ENCODE measurements at places on chromosomes 7 and 10. TPM values are rescaled to one million over a fixed set of nuclear protein-coding genes. Genes with fewer than 3 reads are reported as not detected.
A peak's percentile ranks its signal among the peaks of the same experiment; 100 is the strongest.

Gene GHRHR
- total RNA-seq, result not detected

Gene ADCYAP1R1
- total RNA-seq, result 0.11 TPM

Gene VIPR2
- total RNA-seq, result not detected

Gene DPYSL4
- total RNA-seq, result 18.2 TPM

Gene CRHR2
- total RNA-seq, result not detected

Gene ENTPD1
- total RNA-seq, result 0.37 TPM

Gene HOXA10
- not detected for total RNA-seq

Gene CALML5
- total RNA-seq, result not detected

Gene TMEM139
- not detected for total RNA-seq

GRCh38 chr7:115135769-115136410 lies 214.0 kb downstream of the MDFIC start:
- no peaks in the 10 kb centered on the region for H3K4me1 ChIP-seq
- H3K27ac ChIP-seq, result no peak overlapping the region
- DNase-seq, result no peak
- no peaks in the 10 kb centered on the region for H3K36me3 ChIP-seq
- H3K27me3 ChIP-seq, result no peaks in the 10 kb centered on the region
- H3K4me3 ChIP-seq, result no peak overlapping the region

- no peaks in the 10 kb centered on the region for H3K4me1 ChIP-seq
- H3K36me3 ChIP-seq, result no peaks in the 10 kb centered on the region
- no peaks in the 10 kb centered on the region for H3K27me3 ChIP-seq
Measured at GRCh38 chr10:87585565-87586514, 73.8 kb upstream of the PAPSS2 start.

GRCh38 chr7:36400036-36400435 lies 10.4 kb downstream of the ANLN start:
- no peaks in the 10 kb centered on the region for H3K27me3 ChIP-seq
- no peak overlapping the region for H3K27ac ChIP-seq
- peaks cover under 1% of the 10 kb centered on the region for H3K4me1 ChIP-seq
- DNase-seq, result no peak

- no peak for DNase-seq
- H3K36me3 ChIP-seq, result no peaks in the 10 kb centered on the region
- H3K4me1 ChIP-seq, result no peaks in the 10 kb centered on the region
- H3K4me3 ChIP-seq, result no peak overlapping the region
- no peak overlapping the region for H3K27ac ChIP-seq
- no peaks in the 10 kb centered on the region for H3K27me3 ChIP-seq
Measured at GRCh38 chr7:70673778-70674570, 458.0 kb upstream of the GALNT17 start.

GRCh38 chr7:47361746-47362215 lies 220.1 kb downstream of the TNS3 start:
- DNase-seq, result no peak
- no peaks in the 10 kb centered on the region for H3K36me3 ChIP-seq
- H3K4me3 ChIP-seq, result no peak overlapping the region
- H3K27me3 ChIP-seq, result no peaks in the 10 kb centered on the region
- no peak overlapping the region for H3K27ac ChIP-seq

DNA sequence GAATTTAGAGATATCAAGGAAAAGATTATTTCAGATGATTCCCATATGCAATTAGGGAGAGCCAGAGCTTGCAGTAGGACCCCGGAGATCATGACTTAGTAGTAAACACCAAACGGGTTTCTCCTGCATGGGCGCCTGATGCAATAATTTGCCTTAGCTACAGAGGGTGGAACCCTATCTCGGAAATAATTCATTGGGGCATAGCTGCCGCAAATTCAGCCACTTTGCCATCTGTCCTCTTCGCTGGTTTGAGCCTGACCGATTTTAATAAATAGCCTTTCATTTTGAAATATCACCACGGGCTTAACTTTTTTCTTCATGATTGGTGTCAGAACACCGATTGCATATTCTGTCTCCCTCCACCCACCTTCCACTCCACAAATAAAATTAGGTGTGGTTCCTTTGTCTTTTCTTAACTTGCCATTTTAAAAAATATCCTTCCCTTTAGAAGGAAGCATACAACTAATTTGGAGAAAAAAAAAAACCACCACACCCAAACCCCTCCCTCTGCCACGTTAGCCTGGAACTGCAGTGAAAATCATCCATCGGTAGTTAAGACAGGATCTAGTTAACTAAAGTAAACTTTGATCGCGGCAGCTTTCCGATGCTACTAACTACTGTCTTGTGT lies 1.4 kb downstream of the GARS1 start:
- H3K4me1 ChIP-seq, result peaks cover 11% of the 10 kb centered on the region
- peak; percentile 54 for DNase-seq
- no peaks in the 10 kb centered on the region for H3K27me3 ChIP-seq
- H3K27ac ChIP-seq, result peak overlapping the region; percentile 98
- peak overlapping the region; percentile 97 for H3K4me3 ChIP-seq

DNA sequence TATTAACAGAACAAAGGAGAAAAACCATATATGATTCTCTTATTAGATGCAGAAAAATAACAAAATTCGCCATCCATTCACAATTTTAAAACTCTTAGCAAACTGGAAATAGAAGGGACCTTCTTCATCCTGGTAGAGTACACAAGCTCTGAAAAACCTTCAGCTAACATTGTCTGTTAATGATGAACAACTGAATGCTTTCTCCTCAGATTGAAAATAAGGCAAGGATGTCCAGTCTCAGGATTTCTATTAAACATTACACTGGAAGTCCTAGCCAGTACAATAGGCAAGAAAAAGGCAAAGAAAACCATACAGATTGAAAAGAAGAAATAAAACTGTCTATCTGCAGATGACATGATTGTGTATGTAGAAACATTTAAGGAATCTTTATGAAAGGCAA lies 16.0 kb upstream of the CCNY start:
- DNase-seq, result no peak
- no peaks in the 10 kb centered on the region for H3K27me3 ChIP-seq
- no peak overlapping the region for H3K27ac ChIP-seq
- H3K4me1 ChIP-seq, result no peaks in the 10 kb centered on the region

DNA sequence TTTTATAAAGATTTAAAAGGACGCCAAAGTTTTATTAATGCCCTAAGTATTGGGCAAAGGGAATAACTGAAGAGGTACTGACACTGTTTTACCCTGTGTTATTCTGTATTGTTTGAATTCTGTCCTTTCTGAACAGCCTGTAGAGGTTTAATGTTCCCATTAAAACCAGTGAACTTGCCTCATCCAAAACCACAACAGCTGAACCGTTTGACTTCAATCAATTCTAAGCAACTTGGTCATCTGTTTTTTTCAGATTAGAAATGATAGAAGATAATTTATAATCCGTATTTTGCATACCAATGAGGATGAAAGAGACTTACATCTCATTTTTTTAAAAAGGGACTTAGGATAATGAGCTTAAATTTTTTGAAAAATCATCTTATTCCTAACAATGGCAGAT lies 40.4 kb downstream of the HACD1 start:
- no peaks in the 10 kb centered on the region for H3K27me3 ChIP-seq
- no peaks in the 10 kb centered on the region for H3K4me1 ChIP-seq
- no peaks in the 10 kb centered on the region for H3K36me3 ChIP-seq
- no peak overlapping the region for H3K27ac ChIP-seq

GRCh38 chr7:52995676-52996075 lies 39.8 kb upstream of the POM121L12 start:
- H3K4me3 ChIP-seq, result no peak overlapping the region
- H3K27me3 ChIP-seq, result no peaks in the 10 kb centered on the region
- H3K27ac ChIP-seq, result no peak overlapping the region
- no peaks in the 10 kb centered on the region for H3K36me3 ChIP-seq
- no peak for DNase-seq
- no peaks in the 10 kb centered on the region for H3K4me1 ChIP-seq

DNA sequence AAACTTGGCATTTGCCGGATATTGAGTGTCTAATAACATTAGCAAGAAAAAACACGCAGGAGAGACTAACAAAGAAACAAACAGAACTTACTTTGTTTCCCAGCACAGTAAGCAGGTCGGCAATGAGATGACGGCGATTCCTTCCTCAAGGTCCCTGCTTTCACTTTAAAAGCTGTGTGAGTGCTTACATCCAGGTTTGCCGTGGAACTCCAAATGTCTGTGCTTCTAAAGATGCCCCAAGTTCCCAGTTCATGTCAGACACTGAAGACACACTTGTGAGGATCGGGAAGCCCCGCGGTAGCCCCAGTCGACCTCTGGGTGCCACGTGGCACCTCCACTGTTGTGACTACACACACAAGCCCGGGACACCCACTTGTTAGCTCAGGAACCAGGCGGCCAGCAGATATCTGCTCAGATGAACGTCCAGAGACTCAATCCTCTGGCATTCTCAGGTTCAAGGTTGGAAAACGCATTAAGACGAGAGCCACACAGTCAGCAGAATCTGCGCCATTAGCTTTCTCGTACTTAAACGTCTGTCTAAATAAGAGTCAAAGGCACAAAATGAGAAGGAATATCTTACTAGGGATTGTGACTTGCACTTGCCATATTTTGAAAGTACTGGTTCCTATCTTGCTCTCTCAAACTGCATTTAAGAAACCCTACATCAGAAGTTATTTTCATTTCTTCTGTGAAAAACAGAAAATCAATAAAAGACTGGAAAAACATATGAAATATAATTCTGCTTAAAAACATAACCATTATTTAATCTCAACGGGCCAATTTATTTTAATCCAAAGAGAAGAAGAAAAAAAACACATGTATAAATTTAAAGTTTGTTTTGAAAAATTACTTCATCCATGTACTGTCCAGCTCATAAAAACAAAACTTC lies 207.6 kb upstream of the KLF14 start:
- H3K4me3 ChIP-seq, result peak overlapping the region; percentile 55
- H3K4me1 ChIP-seq, result peaks cover 86% of the 10 kb centered on the region
- H3K27ac ChIP-seq, result peak overlapping the region; percentile 94

GRCh38 chr10:30897048-30897447 lies 134.6 kb downstream of the ZNF438 start:
- H3K4me3 ChIP-seq, result no peak overlapping the region
- no peaks in the 10 kb centered on the region for H3K4me1 ChIP-seq
- no peaks in the 10 kb centered on the region for H3K36me3 ChIP-seq
- H3K27ac ChIP-seq, result no peak overlapping the region
- no peaks in the 10 kb centered on the region for H3K27me3 ChIP-seq

- H3K27ac ChIP-seq, result no peak overlapping the region
- no peaks in the 10 kb centered on the region for H3K4me1 ChIP-seq
- H3K36me3 ChIP-seq, result no peaks in the 10 kb centered on the region
- DNase-seq, result no peak
Measured at GRCh38 chr10:90723416-90724068, 134.3 kb downstream of the HTR7 start.

GRCh38 chr10:92264249-92264648 lies 26.6 kb downstream of the CPEB3 start:
- no peak overlapping the region for H3K4me3 ChIP-seq
- no peaks in the 10 kb centered on the region for H3K36me3 ChIP-seq

- H3K27me3 ChIP-seq, result no peaks in the 10 kb centered on the region
- no peak overlapping the region for H3K27ac ChIP-seq
- H3K4me3 ChIP-seq, result no peak overlapping the region
- H3K36me3 ChIP-seq, result no peaks in the 10 kb centered on the region
- no peak for DNase-seq
Measured at GRCh38 chr7:26343320-26343832, 51.7 kb downstream of the SNX10 start.

- no peaks in the 10 kb centered on the region for H3K27me3 ChIP-seq
- H3K27ac ChIP-seq, result no peak overlapping the region
- no peak for DNase-seq
- H3K36me3 ChIP-seq, result no peaks in the 10 kb centered on the region
- H3K4me1 ChIP-seq, result no peaks in the 10 kb centered on the region
Measured at GRCh38 chr10:86167121-86167761, 199.4 kb downstream of the GRID1 start.

- no peaks in the 10 kb centered on the region for H3K36me3 ChIP-seq
- H3K27me3 ChIP-seq, result no peaks in the 10 kb centered on the region
- H3K4me1 ChIP-seq, result no peaks in the 10 kb centered on the region
Measured at GRCh38 chr10:128993911-128994538, 473.0 kb upstream of the MGMT start.

DNA sequence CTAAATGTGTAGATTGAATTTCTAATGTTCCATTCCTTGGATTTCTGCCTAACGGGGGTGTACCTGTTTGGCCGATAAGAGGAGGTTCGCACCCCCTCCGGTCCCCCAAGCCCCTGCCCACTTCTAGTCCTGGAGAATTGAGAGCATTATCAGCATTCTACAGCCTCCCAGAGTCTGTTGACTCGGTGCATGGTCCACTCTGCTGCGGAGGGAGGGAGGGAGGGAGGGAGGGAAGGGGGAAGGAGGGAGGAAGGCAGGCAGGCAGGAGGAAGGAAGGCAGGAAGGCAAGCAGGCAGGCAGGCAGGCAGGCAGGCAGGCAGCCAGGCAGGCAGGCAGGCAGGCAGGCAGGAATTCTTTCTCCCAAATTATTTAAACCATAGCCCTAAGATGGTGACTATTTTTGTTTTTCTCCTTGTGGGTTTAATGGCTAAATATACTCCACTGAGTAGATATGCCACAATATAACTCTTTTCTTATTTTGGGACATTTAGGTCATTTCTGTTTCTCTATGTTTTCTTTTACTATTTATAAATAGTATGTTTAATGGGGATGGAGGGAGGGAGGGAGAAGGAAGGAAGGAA lies 69.5 kb upstream of the CHST15 start:
- no peak overlapping the region for H3K4me3 ChIP-seq
- no peak overlapping the region for H3K27ac ChIP-seq
- H3K27me3 ChIP-seq, result no peaks in the 10 kb centered on the region
- H3K36me3 ChIP-seq, result no peaks in the 10 kb centered on the region
- no peaks in the 10 kb centered on the region for H3K4me1 ChIP-seq

- no peak overlapping the region for H3K27ac ChIP-seq
- DNase-seq, result no peak
- H3K27me3 ChIP-seq, result no peaks in the 10 kb centered on the region
- H3K36me3 ChIP-seq, result no peaks in the 10 kb centered on the region
Measured at GRCh38 chr10:86253091-86254072, 113.2 kb downstream of the GRID1 start.

- no peak overlapping the region for H3K4me3 ChIP-seq
Measured at GRCh38 chr10:68619595-68619994, 59.5 kb downstream of the TET1 start.

GRCh38 chr10:102758240-102758932 lies 14.6 kb downstream of the WBP1L start:
- H3K36me3 ChIP-seq, result no peaks in the 10 kb centered on the region
- peaks cover 13% of the 10 kb centered on the region for H3K4me1 ChIP-seq
- H3K4me3 ChIP-seq, result no peak overlapping the region
- H3K27me3 ChIP-seq, result no peaks in the 10 kb centered on the region

- H3K27ac ChIP-seq, result no peak overlapping the region
- peaks cover 15% of the 10 kb centered on the region for H3K36me3 ChIP-seq
- no peak for DNase-seq
- peaks cover 9% of the 10 kb centered on the region for H3K4me1 ChIP-seq
Measured at GRCh38 chr10:70135046-70135445, 2.4 kb upstream of the AIFM2 start.

DNA sequence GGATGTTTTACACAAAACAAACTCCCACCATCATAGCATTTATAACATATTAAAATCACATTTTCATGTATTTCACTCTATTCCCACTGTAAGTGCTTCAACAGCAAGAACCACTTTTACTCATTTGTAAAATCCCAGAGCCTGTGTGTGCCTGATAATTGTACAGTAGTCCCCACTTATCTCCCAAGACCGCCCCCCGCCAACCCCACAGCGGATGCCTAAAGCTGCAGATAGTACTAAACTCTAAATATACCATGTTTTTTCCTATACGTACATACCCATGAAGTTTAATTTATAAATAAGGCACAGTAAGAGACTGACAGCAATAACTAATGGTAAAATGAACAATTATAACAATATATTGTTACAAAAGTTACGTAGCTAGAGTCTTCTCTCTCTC lies 33.5 kb downstream of the EZH2 start:
- no peaks in the 10 kb centered on the region for H3K27me3 ChIP-seq
- H3K4me3 ChIP-seq, result no peak overlapping the region
- peaks cover 68% of the 10 kb centered on the region for H3K4me1 ChIP-seq
- peak overlapping the region; percentile 31 for H3K27ac ChIP-seq

Data from A673 (cell line).